SJSA1 (cell line): ENCODE measurements at places on chromosomes 12 and 14. TPM values are rescaled to one million over a fixed set of nuclear protein-coding genes. Genes with fewer than 3 reads are reported as not detected.

- no peak for DNase-seq
These were observed 5.0 kb upstream of the OR10P1 start for GRCh38 chr12:55631733-55632132.

The GPR135 gene
- 1.8 and 2.7 TPM in 2 replicates for total RNA-seq

DNA sequence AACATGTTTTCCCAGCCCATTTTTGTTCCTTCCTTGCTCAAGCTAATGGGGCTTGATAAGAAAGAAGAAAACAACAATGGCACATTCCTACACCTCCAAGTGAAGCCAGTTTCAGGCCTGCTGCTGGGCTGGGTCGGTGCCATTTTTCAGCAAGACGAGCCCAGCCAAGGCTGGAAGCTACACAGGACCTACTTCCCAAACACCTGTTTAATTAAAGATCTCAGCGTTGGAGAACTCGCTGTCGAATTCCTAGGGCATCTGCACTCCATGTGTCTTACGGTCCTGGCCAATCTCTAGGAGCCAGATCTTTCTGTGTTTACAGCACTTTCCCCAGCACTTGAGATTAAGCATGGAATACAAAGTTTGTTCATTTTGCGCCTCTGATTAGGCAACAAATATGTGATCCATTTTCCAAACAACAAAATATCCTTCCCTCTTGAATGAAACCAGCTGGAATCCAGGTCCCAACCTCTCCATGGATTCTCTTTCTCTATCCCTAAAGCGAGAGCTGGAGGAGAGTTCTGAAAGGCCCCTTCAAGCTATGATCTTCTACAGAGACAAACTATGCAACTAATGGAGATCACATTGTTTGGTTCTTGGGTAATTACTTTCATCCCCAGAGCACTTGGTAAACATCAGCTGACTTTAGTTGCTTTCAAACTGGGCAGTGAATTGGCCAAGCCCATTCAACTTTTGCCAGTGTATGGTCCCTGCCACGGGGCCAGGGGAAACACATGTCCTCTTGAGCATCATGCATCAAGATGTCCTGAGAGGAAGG lies 34.3 kb upstream of the TC2N start:
- no peak for DNase-seq

DNA sequence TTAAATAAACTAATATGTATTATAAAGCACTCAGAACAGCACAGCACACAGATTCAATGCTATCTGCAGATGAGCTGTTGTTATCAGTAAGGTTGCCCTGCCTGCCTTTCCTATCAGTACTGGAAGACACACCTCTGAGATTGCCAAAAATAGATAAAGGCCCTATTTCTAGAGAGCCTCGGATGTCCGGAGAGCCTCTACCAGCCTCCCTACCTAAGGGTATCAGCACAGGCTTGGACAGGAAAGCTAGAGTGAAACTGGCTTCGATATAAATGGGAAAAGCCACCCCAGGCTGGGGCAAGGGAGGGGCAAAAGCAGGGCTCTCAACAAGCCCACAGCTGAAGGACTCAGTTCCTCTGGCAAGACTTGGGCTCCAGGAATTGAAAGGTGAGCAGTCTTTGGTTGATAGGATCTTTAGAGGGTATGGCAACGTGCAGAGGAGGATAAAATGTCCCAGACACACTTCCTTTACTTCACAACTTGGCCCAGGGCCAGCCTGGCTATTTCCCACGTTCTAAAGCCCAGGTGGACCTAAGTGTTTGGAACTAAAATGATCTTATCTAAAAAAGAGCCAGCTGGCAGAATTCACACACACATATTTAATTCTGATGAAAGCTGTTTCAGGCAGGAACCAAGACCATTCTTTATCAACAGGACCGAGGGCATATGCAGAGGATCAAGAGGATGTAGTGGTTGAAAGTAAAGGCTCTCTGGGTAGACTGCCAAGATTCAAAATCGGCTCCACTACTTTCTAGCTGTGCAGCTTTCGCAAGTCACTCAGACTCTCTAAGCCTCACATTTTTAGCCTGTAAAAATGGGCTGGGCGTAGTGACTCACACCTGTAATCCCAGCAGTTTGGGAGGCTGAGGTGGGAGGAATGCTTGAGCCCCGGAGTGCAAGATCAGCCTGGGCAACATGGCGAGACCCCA lies 37.8 kb upstream of the ITPR2 start:
- no peak for DNase-seq

GRCh38 chr12:92439420-92439805 lies 263.4 kb upstream of the PLEKHG7 start:
- DNase-seq = no peak

The KRT6C gene
- total RNA-seq = not detected in 2 replicates

GRCh38 chr14:74492776-74493342 lies at the start of gene NPC2:
TSS of gene NPC2 (minus strand) at chr14:74493305. CDS start at chr14:74493274, 31 bp downstream.
- DNase-seq = no peak

DNA sequence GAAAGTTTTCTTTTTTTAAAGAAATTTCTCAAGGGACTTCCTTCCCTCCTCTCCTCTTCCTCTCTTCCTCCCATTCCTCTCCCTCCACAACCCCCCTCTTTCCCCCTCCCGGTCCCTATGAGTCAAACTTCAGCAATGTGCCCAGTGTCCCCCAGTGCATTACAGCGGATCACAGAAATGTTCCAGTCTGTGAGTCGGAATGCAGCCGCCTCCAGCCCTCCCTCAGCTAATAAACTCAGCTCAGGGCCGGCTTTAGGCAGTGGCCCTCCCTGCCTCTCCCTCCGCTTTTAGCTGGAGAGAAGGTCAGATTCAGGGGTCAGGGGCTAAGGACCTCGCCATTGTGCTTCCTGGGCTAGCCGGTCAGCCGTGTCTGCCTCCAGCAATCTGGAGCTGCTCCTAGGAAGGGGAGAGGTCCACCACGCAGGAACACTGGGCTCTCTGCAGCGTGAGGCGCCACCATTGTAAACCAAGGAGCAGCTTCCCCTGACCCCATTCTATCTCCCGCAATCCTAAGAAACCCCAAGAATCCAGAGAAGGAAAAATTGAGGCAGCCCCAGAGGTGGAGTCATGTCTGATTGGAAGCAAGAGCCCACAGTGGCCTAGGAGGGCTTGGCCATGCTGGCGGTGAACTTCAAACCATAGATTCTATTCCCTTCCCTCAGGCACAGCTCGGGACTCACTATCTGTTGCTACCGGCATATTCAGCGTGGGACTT lies 1.1 kb upstream of the HDAC7 start:
- DNase-seq = peak; percentile 96

DNA sequence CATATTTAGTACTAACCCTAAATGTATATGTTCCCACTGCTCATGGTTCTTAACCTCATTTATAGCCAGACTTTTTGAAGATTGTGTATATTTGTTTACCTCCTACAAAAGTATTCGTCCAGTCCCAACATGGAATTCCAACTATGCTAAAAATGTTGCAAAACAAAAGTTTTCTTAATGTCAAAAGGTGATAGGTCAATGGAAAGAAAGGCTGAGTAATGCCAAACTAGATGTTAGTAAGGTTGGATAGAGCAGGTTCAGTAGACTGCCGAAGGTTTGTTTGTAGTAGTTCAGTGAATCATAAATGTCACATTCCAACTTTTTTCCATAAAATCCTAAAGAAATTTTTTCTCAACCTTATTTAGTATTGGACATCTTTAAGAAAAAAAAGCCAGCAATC lies 874.5 kb downstream of the FLRT2 start:
- no peak for DNase-seq

The GLIPR1L1 gene
- total RNA-seq = not detected in 2 replicates

DNA sequence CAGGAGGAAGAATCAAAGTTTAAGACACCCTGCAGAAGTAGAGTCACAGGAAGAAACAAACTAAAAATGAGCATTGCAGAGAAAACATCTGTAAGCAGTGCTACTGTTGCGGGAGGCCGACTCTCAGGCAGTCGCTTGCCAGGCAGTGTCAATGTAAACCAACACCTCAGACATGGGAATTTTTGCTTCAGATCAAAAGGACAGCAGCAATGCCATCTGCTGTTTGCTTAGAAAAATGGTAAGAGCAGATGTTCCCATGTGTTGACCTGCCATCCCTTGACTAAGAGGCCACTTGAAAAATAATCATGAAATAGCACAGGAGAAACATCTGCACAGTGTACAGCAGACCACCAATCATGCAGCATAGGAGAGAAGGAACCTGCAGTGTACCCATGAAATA lies 196.6 kb downstream of the SLC25A21 start:
- no peak for DNase-seq

DNA sequence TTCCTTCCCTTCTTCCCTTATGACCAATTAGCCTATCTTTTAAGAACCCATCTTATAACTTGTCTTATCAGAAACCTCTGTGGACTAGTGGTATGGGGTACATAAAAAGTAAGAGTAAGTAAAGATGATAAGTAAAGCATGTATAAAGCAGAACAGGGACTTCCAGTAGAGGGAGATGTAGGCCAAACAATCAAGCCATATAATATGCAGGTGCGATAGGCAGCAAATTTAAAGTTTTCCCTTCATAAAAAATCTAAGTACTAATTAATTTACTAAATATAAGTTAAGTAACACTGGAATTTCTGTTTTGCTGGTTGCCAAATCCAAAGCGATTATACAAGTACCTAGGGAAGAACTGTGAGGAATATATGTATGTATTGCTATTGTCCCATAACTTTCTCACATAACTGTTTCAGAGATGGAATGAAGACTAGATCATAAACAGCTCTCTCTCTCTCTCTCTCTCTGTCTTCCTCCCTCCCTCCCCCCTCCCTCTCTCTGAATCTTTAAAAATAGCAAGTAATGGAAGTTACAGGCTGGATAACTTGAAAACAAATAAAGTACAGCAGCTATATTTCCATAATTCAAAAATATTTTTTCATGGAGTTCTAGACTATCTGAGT lies 25.7 kb downstream of the METTL25 start:
- DNase-seq = no peak

The RNF212B gene
- total RNA-seq = not detected in 2 replicates

The EFS gene
- not detected in 2 replicates for total RNA-seq

GRCh38 chr12:81758421-81759189 lies 545 bp downstream of the PPFIA2 start:
- DNase-seq = peak; percentile 42

DNA sequence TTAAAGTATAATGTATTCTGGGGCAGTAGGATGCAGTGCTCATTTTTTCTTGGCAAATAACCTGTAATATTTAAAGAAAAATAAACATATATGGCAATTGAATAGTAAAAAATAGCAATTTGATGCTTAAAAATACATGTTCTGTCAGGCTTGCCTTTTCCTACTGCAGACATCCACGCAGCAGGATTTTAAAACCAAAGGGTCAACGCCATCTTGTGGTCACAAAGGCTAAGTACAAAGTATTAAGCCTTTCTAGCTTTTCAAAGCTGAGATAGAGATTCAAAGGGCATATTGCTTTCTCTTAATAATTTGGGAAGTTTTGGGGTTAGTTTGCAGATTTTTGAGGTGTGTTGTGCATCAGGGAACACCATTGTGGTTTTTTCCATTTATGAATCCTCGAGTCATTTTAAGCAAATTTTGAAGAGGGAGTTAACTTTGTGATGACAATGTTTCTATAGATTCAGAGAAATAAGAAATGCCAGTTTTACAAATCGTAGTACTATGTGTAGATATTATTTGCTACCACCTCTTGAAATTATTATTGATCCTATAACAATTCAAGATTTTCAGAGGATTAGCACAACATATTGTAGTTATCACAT lies 4.7 kb upstream of the CCER1 start:
- DNase-seq = peak; percentile 99

GRCh38 chr12:31031951-31032335 lies 41.7 kb upstream of the DDX11 start:
- DNase-seq = no peak

DNA sequence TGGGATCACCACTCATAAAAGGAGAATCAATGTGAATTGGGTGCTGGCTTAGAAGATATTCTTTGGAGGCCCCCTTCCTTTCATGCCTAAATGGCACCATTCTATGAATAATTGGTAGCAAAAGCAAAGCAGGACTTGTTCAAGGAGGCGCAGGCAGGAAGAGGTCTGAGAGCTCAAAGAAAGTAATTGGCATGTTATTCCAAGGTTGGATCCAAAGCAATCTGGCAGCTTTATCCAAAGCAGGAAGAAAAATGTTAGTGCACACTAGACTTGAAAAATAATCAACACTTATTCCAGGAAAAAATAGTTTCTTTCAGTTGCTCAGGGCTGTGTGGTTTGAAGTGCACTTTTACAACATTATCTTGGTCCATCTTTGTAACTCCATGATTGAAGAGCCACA lies 326.4 kb downstream of the NUAK1 start:
- no peak for DNase-seq

The ZNF740 gene
- total RNA-seq = 2.1 and 6.8 TPM in 2 replicates

GRCh38 chr14:96038920-96039632 lies at the start of gene C14orf132:
TSS of gene C14orf132 (plus strand) at chr14:96039362. CDS start at chr14:96039501, 139 bp downstream.
- peak; percentile 43 for DNase-seq
